ENCODE measurements at places on chromosomes 2 and 18.

DNA sequence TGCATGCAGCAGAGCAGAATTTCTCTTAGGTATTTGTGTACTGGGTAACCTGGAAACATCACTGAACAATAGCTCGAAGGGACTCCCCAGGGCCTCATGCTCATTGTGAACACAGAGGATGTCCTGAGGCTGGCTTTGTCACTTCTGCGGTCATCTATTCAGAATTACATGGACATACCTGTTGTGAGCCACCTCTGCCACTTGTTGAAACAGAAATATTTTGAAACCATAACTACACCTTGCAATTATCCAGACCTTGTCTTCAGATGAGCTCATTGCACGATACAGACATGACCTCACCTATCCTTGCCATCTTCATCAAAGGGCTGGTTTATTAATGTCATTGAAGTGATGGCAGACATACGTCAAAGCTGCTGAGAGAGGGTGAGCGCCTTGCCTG lies 23.4 kb upstream of the CREG2 start:
- no peak for DNase-seq

DNA sequence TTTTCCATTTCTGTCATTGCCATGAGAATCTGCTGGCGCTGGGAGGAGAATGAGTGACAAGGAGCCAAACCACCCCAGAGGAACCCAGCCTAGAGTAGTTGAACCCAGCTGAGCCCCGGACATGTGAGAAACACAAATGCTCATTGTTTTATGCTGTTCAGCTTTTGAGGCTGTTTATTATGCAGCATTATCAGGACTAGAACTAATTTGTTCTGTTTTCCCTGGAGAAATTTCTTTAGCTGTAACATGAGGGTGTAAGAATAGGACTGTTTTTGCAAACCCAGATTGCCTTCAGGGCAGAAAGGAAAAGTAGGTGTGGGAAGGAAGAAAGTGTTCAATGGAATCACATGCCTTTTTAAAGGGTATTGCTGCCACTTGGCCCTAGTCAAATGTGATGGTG lies 28.5 kb upstream of the DOCK10 start:
- no peak for DNase-seq

DNA sequence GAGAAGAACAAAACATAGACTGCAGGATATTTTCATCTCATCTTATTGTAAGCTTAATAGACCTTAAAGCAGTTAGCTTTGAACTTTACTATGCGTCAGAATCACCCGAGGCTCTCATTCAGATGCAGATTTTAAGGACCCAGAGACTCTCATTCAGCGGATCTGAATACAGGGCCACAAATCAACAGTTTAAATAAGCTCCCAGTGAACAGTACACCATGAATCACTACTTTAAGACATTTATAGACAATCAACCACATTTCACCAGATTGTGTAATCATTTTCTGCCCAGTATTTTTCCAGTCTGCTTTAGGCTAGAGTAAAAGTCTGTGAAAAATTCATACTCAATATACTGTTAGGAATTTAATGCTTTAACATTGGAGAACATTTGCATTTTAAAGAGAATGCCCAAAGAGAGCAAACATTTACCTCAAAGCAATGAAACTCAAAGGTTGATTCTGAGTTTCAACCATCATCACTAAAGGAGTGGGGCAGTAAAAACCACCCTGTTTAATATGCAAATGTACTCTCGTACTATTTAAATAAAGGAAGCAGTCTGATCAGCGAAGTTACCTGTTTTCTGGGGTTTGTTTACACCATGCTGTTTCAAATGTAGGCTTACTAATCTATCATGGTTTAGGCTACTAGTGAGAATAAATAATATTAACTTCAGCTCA lies 11.0 kb upstream of the ALPK2 start:
- DNase-seq, result no peak

GRCh38 chr2:33033606-33034081 lies 86.9 kb downstream of the LTBP1 start:
- DNase-seq, result no peak

GRCh38 chr2:198695879-198696278 lies 761.9 kb downstream of the SATB2 start:
- no peak for DNase-seq

DNA sequence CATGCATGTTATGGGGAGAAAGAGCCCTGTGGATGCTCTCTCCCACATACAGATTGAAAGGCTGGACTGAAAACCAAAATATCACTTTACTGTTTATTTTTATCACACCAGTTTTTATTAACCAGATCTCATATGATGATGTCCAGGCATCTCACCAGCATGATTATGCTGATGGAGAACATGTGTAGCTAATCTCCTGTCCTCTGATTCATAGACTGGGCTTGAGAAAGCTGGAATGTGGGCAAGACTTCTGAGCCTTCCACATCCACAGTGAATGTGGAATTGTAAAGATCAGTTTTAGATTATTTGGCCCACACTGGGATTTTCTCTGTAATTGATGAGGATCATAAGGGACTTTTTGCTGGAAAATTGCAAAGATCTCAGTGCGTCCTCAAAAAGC lies 137.9 kb downstream of the ICOS start:
- no peak for DNase-seq

DNA sequence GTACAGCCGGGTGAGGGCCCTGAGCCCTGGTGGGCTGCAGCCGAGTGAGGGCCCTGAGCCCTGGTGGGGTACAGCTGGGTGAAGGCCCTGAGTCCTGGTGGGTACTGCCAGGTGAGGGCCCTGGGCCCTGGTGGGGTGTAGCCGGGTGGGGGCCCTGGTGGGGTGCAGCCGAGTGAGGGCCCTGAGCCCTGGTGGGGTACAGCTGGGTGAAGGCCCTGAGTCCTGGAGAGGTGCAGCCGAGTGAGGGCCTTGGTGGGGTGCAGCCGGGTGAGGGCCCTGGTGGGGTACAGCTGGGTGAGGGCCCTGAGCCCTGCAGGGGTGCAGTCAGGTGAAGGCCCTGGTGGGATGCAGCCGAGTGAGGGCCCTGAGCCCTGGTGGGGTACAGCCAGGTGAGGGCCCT lies 37.5 kb downstream of the CTDP1 start:
- no peak for DNase-seq

All from NCI-H1092 (cell line).